ENCODE measurements at places on chromosomes 5 and 9. TPM values are rescaled to one million over a fixed set of nuclear protein-coding genes. Genes with fewer than 3 reads are reported as not detected.
A peak's percentile ranks its signal among the peaks of the same experiment; 100 is the strongest.

DNA sequence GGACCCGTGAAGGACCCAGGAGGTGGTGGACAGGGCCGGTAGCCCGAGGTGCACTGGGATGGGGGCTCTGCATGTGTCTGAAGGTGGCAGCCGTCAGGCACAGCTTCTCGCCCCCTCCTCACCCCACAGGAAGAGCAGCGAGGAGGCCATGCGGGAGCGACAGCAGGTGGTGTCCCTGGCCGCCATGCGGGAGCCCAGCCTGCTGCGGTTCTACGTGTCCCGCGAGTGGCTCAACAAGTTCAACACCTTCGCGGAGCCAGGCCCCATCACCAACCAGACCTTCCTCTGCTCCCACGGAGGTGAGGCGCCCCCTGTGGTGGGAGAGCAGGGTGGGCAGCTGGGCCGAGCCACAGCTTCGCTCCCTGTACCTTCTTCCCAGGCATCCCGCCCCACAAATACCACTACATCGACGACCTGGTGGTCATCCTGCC is 39.9 kb downstream of the USP20 start:
- H3K27ac ChIP-seq, result no peak overlapping the region
- H3K27me3 ChIP-seq, result no peaks in the 10 kb centered on the region
- H3K4me1 ChIP-seq, result no peaks in the 10 kb centered on the region
- no peaks in the 10 kb centered on the region for H3K36me3 ChIP-seq
- no peak for DNase-seq
- no peak overlapping the region for H3K4me3 ChIP-seq

- no peak for DNase-seq
- H3K4me3 ChIP-seq, result no peak overlapping the region
- H3K27ac ChIP-seq, result no peak overlapping the region
- no peaks in the 10 kb centered on the region for H3K36me3 ChIP-seq
- H3K4me1 ChIP-seq, result no peaks in the 10 kb centered on the region
- no peaks in the 10 kb centered on the region for H3K27me3 ChIP-seq
Measured at GRCh38 chr5:72722792-72723452, 93.5 kb upstream of the TNPO1 start.

- H3K4me1 ChIP-seq, result peaks cover 42% of the 10 kb centered on the region
- no peak for DNase-seq
- no peaks in the 10 kb centered on the region for H3K36me3 ChIP-seq
Measured at GRCh38 chr5:87302061-87302460, 34.4 kb downstream of the RASA1 start.

GRCh38 chr5:117568622-117569021 is 994.0 kb upstream of the SEMA6A start:
- no peak for DNase-seq
- H3K4me1 ChIP-seq, result no peaks in the 10 kb centered on the region
- H3K27ac ChIP-seq, result no peak overlapping the region
- no peaks in the 10 kb centered on the region for H3K36me3 ChIP-seq

- H3K27ac ChIP-seq, result no peak overlapping the region
- H3K27me3 ChIP-seq, result no peaks in the 10 kb centered on the region
- no peak for DNase-seq
- no peaks in the 10 kb centered on the region for H3K36me3 ChIP-seq
Measured at GRCh38 chr5:9350301-9350797, 195.5 kb downstream of the SEMA5A start.

GRCh38 chr5:181167814-181168488 is 20.6 kb downstream of the OR2V2 start:
- no peak overlapping the region for H3K27ac ChIP-seq
- peak overlapping the region; percentile 7 for H3K4me3 ChIP-seq
- no peaks in the 10 kb centered on the region for H3K27me3 ChIP-seq

- no peaks in the 10 kb centered on the region for H3K4me1 ChIP-seq
- no peak for DNase-seq
- no peak overlapping the region for H3K27ac ChIP-seq
- H3K36me3 ChIP-seq, result no peaks in the 10 kb centered on the region
- no peaks in the 10 kb centered on the region for H3K27me3 ChIP-seq
Measured at GRCh38 chr5:37860206-37860605, 20.4 kb upstream of the GDNF start.

DNA sequence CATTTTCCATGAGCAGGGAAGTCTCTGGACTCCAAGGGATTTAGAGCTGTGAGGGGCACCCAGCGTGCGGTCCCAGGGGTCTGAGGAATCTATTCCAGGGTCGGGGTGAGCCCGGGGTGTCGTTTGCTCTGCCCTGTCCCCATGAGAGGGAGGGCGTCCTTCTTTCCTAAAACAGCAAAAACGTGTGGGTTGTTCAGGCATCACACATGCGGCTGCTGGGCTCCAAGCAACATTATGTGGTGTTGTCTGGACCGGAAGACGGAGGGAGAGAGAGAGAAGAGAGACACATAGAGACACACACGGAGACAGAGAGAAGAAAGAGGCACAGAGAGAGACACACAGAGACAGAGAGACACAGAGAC is 42.7 kb upstream of the COL5A1 start:
- H3K4me3 ChIP-seq, result no peak overlapping the region
- no peak overlapping the region for H3K27ac ChIP-seq
- H3K4me1 ChIP-seq, result peaks cover 14% of the 10 kb centered on the region
- H3K27me3 ChIP-seq, result no peaks in the 10 kb centered on the region
- no peaks in the 10 kb centered on the region for H3K36me3 ChIP-seq

DNA sequence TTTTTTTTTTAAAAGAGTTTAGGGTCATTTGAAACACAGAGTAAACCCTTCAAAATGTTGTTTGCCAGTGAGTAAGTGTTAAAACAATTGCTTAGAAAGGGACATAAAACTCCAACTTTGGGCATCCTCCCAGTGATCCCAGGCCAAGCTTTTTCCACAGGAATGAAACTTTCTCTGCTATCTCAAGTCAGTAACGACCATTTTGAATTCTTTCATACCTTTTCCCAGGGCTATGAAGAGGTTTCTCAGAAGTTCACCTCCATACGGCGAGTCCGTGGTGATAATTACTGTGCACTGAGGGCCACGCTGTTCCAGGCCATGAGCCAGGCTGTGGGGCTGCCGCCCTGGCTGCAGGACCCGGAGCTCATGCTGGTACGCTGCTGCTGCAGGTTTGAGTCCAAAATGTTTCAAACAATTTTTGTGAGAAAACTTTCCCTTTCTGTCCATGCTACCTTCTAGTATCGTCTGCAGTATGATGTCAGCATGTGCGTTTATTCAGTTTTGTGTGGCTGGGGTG is 16.8 kb downstream of the OTULIN start:
- no peak overlapping the region for H3K27ac ChIP-seq
- H3K4me1 ChIP-seq, result no peaks in the 10 kb centered on the region
- DNase-seq, result no peak
- H3K4me3 ChIP-seq, result no peak overlapping the region

GRCh38 chr9:81598123-81598497 is 91.2 kb downstream of the TLE1 start:
- no peaks in the 10 kb centered on the region for H3K27me3 ChIP-seq
- DNase-seq, result no peak
- H3K4me1 ChIP-seq, result no peaks in the 10 kb centered on the region
- no peak overlapping the region for H3K27ac ChIP-seq
- no peaks in the 10 kb centered on the region for H3K36me3 ChIP-seq
- no peak overlapping the region for H3K4me3 ChIP-seq

DNA sequence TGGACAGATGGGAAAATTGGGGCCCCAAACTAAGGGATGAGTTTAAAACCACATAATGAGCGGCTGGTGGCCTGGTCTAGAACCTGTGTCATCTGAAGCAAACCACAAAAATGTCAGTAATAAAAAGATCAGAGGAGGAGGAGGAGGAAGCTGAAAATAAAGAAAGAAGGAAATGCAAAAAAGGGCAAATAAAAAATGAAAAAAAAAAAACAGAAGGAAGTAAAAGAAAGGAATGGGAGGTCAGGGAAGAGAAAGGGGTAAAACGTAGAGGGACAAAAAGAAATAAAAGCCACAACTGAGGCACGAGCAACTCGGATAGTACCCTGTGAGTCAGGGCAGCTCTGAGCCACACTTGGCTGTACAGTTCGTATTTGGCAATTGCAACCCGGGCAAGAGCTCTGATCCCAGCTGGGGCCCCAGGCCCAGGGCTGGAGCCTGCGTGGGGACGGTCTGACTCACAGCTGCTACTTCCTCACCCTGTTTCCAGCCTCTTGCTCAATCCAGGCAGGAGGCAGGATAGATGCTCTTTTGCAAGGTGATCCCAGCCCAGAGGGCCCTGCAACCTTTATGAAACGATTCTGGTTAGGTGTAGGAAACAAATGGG is 137.9 kb upstream of the TRIM32 start:
- peak; percentile 83 for DNase-seq
- peak overlapping the region; percentile 18 for H3K4me3 ChIP-seq

GRCh38 chr9:95023217-95024003 is 294.1 kb downstream of the FANCC start:
- H3K4me3 ChIP-seq, result peak overlapping the region; percentile 12
- peak; percentile 78 for DNase-seq
- H3K27me3 ChIP-seq, result no peaks in the 10 kb centered on the region
- peaks cover 51% of the 10 kb centered on the region for H3K4me1 ChIP-seq
- H3K27ac ChIP-seq, result peak overlapping the region; percentile 86

- no peaks in the 10 kb centered on the region for H3K36me3 ChIP-seq
- no peak for DNase-seq
- no peak overlapping the region for H3K4me3 ChIP-seq
Measured at GRCh38 chr5:109584986-109585599, 104.6 kb upstream of the MAN2A1 start.

Gene ZNF474
- total RNA-seq, result 0.37 TPM

Gene IL4
- total RNA-seq, result not detected

Gene IFNA13
- not detected for total RNA-seq

Gene HACD4
- not detected for total RNA-seq

Gene ANKRD18A
- total RNA-seq, result 24.2 TPM

Gene IFNA21
- not detected for total RNA-seq

Gene MYO10
- total RNA-seq, result 34.9 TPM

Gene PCDHGA6
- total RNA-seq, result 0.07 TPM

Data from HCT116 (cell line).